ENCODE measurements at places on chromosomes 5 and 9.
A peak's percentile ranks its signal among the peaks of the same experiment; 100 is the strongest.

DNA sequence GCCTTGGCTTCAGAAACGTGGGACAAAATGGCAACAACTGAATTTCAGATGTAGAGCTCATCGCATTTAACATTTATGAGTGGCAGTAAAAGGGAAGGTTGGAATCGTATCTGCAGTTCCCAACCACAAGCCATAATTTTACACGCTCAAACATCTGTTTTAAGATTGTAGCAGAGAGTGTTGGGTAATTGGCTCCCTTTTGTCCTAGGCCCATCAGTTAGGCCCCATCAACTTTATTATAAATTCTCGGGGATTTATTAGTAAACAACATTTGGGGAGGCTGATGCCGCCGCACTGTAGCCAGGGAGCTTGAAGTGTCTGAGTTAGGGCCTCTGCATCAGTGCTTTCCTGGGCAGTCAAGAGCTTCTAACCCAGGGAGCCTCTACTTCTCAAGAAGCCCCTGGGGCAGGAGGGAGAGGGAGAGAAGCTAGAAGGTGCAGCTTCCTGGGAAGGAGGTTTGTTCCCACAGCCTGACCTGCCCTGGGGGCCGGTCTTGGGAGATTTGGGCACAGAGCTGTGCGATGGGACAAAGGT is 66.2 kb downstream of the HSPA4 start:
- no peak for DNase-seq

DNA sequence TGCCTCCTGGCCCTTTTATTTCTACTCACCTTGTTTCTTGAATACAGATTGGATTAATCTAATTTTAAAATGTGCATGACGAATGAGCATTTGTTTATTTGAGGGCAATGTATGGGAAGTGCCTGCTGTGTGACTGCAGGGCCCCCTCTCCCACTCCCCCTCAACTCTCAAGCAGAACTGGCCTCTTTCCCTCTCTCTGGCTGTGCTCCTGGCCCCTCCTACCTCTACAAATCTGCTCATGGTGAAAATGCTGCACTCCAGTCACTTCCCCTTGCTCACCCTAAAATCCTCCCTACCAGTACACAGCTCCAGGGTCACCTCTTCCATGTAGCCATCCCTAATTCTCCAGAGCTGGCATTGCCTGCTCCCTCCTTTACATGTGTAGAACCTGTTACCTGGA is 17.2 kb upstream of the NDST1 start:
- DNase-seq: no peak

GRCh38 chr5:19406576-19407365 is 581.2 kb downstream of the CDH18 start:
- DNase-seq: peak; percentile 8

GRCh38 chr5:93794954-93795353 is 53.6 kb upstream of the POU5F2 start:
- DNase-seq: no peak

- no peak for DNase-seq
Observed at GRCh38 chr5:87114631-87115030, 153.1 kb upstream of the RASA1 start.

- no peak for DNase-seq
Observed at GRCh38 chr5:180960209-180960608, 28.4 kb upstream of the BTNL3 start.

- peak; percentile 22 for DNase-seq
Observed at GRCh38 chr9:82410306-82410705, 421.7 kb downstream of the SPATA31D1 start.

- DNase-seq: no peak
Observed at GRCh38 chr5:8749556-8749955, 796.3 kb downstream of the SEMA5A start.

DNA sequence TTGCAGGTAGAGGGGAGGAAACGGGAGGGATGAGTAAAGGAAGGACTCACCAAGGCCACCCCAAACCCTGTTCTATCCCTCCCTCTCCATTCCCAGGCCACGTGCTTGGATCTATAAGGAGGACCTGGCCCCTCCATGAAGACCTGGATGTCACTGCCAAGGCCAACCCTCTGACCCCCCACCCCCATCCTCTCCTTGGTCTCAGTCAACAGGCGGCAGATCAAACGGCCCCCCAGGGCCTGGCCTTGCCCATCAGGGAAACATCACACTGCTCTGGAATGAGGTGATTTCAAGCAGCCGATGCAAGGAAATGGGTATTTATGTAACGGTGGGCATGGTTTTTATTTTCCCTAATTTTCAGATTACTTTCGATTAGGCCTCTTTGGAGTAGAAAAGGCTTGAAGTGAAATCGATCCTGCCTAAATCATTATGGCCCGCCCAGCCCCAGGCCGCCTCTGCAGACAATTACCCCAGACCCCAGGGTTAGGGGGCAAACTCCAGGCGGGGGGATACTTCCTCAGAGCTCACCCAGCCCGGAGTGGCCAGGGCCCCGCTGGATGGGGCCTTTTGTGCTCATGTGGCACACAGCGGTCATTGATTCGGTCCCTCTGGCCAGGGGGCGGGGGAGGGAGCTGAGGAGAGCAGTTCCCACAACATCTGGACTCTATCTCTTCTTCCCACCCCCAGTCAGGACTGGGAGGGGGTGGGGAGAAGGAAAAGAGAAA is 125.3 kb downstream of the PHF2 start:
- DNase-seq: no peak

- no peak for DNase-seq
Observed at GRCh38 chr5:54521856-54522479, 4.4 kb downstream of the SNX18 start.

DNA sequence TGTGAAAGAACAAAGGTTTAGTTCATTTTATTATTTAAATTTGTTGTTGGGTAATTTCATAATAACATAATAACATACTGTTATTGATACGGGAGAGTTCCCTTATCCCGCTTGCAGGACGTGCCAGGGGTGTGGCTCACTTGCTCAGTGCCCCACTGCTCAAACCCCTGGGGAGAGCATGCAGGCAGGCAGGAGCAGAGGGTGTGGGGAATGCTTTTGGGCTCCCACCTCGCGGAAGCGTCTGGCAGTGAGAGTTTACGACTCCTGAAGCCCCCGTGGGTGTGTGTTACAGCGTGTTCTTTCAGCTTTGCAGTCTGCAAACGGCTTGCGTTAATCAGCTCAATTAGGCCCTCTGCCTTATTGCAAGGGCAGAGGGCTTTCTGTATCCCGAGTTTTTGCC is 675.9 kb downstream of the SEMA5A start:
- no peak for DNase-seq

DNA sequence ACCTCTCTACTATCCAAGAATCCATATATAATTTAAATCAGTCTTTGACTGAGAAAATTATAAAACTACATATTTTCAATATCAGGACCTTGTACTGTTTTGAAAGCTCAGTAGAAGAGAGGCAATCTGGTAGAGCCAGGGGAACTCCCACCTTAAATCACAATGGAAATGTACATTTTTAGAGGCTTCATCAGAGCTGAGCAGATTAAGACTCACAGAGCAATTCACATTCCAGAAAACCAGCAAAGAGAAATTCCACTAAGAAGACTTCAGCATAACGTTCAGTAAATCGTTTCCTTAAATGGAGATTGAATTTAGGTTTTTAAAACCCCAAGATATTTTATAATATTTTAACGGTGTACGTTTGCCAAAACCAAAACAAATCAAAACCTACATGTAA is 227.8 kb upstream of the TRPM3 start:
- DNase-seq: no peak

DNA sequence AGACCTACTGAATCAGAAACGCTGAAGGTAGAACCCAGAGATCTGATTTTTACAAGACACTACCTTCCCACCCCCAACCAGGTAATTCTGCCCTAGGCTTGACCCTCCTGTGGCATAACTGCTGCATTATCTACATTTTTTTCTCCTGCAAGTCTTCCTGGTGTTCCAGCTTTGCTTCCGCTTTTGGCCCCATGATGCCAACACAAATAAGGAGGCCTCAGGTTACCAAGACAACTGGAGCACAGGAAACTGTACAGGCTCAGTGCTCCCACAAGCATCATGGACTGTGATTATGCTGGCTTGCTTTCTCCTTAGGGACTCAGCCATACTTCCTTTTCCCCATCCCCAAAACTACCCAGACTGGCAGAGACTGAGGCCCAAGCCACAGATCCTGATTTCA is 6.6 kb upstream of the MSMP start:
- peak; percentile 42 for DNase-seq

DNA sequence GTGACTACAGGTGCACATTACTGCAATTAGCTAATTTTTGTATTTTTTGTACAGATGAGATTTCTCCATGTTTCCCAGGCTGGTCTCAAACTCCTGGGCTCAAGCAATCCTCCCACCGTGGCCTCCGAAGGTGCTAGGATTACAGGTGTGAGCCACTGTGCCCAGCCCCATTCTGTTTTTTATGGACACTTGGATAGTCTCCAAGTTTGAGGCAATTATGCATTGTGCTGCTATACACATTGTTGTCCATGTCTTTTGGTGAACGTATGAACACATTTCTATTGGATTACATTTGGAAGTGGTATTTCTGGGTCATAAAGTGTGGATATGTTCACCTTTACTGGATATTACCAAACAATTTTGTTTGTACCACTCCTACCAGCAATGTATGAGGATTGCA is 22.4 kb upstream of the PLPP1 start:
- no peak for DNase-seq

GRCh38 chr5:23740029-23740428 is 232.6 kb downstream of the PRDM9 start:
- peak; percentile 6 for DNase-seq

- peak; percentile 16 for DNase-seq
Observed at GRCh38 chr5:44770780-44771717, 37.7 kb upstream of the MRPS30 start.

- DNase-seq: peak; percentile 88
Observed at GRCh38 chr9:35954942-35955546, 2.9 kb downstream of the OR2S2 start.

- DNase-seq: no peak
Observed at GRCh38 chr9:17757816-17758215, 178.9 kb downstream of the SH3GL2 start.

- DNase-seq: no peak
Observed at GRCh38 chr9:105038051-105038450, 110.1 kb upstream of the ABCA1 start.

GRCh38 chr5:77637170-77637997 is 1.1 kb downstream of the OTP start:
- peak; percentile 25 for DNase-seq

GRCh38 chr5:75720882-75721281 is 3.6 kb upstream of the POC5 start:
- no peak for DNase-seq

DNA sequence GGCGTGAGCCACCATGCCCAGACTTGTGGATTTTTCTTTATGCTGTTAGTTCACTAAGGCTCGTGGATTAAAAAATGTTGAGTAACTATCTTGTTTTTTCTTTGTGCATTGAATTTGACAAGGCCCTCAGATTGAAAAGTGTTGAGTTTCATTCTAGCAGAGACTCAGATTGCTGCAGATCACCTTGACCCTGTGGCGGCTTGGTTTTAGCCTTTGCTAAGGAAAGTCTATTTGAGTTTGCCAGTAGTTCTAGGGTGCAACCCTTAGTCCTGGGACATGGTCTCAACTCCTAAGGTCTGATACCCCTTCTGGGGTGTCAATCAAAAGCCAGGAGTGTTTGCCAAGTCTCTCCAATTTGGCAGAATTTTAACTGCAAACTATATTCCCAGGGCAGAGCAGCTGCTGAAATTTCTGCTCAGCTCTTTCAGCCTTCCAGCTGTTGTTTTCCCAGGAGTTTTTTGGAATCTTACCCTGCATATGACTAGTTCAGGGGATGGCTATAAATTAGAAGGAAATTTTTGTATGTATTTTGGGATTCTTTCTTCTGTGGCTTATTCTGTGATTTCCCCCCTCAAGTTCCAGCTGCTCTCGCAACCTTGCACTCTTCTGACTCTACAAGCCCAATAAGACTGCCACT is 84.3 kb upstream of the HAND1 start:
- DNase-seq: peak; percentile 74

DNA sequence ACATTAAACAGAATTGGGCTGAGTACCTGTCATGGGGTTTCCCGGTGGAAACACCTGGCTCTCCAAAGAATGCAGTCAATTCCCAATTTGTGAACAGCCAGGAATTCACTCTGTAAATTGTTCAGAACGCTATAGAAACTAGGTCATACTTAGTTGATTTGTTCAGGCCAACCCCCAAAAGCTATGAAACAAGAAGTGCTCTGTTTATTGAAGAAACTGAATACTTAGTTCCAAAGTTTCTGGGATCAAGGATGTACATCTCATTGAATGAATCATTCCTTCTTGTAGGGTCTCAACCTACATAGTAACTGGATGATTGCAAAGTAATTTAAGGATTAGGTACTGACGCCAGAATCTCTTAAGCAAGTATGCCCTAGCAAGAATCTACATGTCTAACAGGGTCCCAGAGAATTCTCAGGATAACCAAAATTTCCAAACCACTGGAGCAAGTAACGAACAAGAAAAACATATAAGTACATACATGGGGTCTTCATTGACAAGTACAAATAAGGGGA is 659 bp upstream of the TUSC1 start:
- DNase-seq: peak; percentile 33

DNA sequence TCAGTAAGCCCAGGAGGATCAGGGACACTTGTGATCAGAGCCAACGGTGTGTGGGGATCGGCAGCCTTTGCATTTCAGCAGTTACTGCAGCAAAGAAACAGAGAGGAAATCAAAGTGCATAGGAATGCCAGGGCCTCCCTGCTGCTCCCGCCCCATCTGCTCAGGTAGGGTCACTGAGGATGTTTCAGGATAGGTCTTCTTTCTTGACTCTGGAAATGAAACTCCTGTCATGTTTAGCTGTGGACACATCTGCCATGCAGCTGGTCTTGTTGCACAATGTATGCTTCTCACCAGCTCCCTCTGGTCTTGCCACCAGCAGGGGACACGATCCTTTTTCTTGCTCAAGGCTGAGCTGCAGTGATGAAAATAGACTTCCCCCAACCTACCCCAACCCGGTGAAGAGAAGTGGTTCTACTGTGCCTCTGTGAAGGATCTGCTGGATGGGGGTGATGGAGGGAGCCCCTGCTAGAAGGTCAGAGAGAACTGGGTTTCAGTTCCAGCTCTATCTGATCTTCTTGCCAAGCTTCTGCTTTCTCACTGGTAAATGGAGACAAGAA is 185.2 kb upstream of the KLF4 start:
- DNase-seq: no peak
